Activated gamma-delta T cell treated with Interleukin-2 at 50 U/mL for 16 hours (primary cell): ENCODE measurements at places on chromosomes 2 and 18.

GRCh38 chr2:237355701-237356100, 58.3 kb downstream of the COL6A3 start:
- no peak for DNase-seq

- DNase-seq = no peak
These were observed 265.7 kb downstream of the CCDC85A start for GRCh38 chr2:56449449-56449860.

- DNase-seq = no peak
These were observed 46.4 kb upstream of the IL1R1 start for GRCh38 chr2:102096103-102096502.

- DNase-seq = no peak
These were observed 56.1 kb upstream of the C2orf15 start for GRCh38 chr2:99085421-99085820.

DNA sequence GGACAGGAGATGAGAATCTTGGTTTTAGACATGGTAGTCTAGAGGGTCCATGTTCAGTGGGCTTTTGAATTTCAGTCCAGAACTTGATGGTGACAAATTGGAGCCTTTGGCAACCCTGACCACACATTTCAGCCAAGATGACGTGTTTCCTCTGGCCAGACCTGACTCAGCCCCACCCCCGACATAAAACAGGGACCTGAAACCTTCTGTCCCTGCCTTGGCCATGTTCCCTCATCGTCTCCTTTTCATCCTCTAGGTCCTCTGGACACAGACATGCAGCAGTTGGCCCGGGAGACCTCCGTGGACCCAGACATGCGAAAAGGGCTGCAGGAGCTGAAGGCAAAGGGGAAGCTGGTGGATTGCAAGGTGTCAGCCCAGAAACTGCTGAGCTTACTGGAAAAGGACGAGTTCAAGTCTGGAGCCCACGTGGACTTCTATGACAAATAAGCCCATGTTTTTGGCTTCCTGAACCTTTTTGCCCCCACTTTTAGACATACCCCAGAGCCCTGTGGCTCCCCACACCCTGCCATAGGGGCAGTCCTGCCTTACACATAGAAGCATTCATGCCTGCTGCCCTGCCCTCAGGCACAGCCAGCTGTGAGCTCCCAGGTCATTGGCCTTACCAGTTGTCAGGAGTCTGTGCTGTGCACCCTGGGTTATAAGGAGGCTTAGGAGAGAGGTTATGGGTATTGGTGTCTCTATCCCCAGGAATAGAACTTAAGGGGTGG, 4.0 kb downstream of the SPR start:
- no peak for DNase-seq

GRCh38 chr2:52395912-52396311, 1364.0 kb upstream of the NRXN1 start:
- DNase-seq = no peak

GRCh38 chr2:80154231-80154915, 150.2 kb downstream of the LRRTM1 start:
- no peak for DNase-seq

DNA sequence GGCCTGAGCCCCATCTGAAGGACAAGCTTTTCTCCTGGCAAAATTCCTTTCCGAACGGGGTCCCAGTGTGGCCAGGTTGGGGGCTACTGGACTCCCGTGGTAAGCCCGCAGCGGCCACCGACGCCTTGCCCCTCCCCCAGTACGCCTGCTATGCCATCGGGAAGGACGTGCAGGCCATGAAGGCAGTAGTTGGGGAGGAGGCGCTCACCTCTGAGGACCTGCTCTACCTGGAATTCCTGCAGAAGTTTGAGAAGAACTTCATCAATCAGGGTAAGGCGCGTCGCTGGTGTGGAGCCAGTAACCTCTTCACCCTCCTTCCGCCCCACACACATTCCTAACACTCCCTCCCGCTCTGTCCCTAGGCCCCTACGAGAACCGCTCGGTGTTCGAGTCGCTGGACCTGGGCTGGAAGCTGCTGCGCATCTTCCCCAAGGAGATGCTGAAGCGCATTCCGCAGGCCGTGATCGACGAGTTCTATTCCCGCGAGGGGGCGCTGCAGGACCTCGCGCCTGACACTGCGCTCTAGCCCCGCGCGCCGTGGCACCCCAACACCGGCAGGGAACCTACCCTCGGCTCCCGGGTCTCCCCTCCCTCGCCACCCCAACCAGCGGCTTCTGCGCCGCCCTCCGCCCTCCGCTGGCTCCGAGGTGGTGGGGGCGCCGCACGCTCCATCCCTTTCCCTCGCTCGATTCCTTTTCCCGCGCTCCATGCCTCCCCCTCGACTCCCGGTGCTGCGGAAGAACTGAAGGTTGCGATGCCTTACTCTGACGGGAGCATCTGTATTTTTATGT, 13.6 kb upstream of the ANKRD53 start:
- peak; percentile 80 for DNase-seq

DNA sequence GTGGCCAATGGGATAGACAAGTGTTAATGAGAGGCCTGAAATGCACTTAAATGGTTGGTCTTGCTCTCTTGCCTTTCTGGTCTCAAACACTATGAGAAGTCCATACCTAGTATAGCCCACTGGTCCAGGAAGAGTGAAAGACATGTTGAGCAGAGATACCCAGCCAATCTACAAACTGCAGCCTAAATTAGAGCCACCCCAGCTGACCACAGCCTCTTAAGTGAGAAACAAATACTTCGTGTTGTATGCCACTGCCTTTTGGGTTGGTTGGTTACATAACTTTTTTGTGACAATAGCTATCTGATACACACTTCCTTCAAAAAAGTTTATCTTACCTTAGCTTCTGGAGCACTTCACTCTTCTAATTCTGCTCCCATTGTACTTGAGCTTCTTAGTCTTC, 8.8 kb upstream of the EXOC6B start:
- no peak for DNase-seq

DNA sequence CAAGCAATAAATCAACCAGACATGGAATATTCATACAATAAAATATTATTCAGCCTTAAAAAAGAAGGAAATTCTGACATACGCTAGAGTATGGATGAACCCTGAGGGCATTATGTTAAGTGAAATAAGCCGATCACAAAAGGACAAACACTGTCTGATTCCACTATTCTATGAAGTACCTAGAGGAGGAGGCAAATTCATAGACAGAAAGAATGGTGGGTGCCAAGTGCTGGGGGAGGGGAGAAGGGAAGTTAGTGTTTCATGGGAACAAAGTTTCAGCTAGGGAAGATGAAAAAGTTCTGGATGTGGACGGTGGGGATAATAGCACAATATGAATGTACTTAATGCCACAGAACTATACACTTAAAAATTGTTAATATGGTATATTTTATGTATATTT, 19.8 kb downstream of the SMAD7 start:
- DNase-seq = no peak
